Inflammatory macrophage (primary cell): ENCODE measurements at places on chromosomes 13 and 19.

DNA sequence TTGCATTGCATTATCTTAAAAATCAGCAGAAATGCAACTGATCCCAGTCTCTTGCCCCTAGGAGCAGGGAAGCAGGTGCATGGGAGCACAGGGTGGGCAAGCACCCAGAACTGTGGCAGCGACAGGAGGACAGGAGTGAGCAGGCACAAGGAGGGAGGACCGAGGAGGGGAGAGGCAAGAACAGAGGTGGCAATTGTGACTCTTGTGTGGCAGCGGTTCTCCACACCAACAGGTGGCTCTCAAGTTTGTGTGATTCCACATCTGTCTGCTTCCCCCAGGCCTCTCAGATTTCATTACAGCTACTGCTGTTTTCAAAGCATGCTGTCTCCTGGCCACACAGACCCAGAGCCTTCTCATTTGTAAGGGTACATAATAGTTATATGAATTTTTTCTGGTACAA lies 108.5 kb downstream of the STK24 start:
- DNase-seq: no peak

DNA sequence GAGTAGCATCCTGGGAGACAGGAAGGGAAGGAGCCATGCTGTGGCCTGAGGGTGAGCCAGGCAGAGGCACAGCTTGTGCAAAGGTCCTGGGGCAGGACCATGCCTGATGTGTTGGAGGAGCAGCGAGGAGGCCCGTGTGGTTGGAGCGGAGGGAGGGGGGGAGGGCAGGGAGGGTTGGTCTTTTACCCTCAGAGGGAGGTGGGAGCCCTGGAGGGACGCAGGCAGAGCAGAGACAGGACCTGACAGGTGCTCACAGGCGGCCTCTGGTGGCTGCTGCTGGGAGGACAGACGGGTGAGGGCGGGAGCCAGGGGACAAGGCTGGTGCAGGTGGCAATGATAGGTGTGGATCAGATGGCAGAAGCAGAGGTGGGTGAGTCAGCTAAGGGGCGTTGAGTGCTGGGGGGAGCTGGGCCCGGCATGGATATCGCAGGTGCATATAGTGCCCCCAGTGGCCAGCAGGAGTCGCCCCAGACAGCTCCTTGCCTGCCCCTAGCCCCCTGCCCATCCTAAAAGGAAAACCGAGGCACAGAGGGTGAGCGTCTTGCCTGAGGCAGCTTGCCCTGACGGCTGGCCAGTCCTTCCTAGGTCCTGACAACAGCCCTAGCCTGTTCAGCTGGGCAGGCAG lies 9.8 kb upstream of the GNA15 start:
- peak; percentile 46 for DNase-seq

DNA sequence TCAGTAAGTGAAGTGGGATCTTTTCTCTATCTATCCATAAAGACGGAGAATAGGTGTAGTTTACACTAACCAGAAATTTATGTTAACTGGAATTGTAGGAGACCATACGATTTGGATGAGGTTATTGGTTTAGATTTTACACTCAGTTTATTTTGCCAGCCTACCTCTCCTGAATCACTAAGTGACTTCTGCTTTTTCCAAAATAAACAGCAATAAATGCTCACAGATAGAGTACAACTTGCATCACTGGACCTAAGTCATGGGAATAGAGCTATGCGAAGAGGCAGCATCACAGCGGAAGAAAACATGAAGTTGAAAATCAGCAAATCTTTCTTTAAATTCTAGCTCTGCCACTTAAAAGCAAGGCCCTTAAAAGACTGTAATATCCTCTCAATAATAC lies 781.0 kb downstream of the LIG4 start:
- no peak for DNase-seq

DNA sequence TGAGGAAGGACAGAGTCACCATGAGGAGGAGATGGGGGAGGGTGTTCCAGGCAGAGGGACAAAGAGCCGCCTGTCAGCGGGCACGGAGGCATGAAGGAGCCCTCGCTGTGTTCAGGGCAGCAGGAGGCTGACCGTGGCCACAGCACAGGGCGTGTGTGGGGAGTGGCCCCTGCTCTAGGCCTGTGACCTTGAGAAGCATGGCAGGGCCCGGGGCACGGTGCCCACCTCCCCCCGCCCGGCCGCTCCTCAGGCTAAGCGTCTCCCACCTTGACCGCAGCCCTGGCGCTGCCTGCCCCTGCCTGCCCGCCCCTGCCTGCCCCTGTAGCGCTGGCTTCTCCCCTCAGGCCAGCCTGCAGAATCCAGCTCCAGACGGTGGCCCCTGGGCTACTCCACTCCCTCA lies 11.6 kb downstream of the MAP2K2 start:
- no peak for DNase-seq

GRCh38 chr19:10419200-10419645 lies 1.1 kb upstream of the PDE4A start:
- DNase-seq: no peak

DNA sequence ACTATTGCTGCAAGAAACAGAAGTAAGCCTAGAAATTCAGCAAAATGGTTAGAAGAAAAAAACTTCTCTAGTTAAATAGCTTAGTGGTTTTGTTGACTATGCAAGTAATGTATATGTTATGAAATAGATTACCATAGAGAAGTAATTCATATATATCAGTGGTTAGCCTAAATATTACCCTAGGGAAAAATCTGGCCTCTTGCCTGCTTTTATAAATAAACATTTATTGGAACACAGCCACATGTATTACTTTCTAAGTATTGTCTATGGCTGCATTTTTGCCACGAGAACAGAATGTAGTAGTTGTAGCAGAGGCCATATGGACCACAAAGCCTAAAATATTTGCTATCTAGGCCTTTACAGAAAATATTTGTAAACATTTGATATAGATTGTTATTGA lies 1471.7 kb upstream of the PRR20A start:
- DNase-seq: no peak
